Cortex of kidney (tissue), 1 donor: ENCODE measurements at places on chromosomes 2 and 18.

- DNase-seq, result no peak
Measured at GRCh38 chr2:43838560-43839267, at the start of the genes ABCG5 and ABCG8. Gene ABCG5, minus strand, starts transcription at chr2:43838839. Its CDS starts 160 bp downstream, at chr2:43838679. Gene ABCG8, plus strand, starts transcription at chr2:43838971. Its CDS starts 83 bp downstream, at chr2:43839054.

DNA sequence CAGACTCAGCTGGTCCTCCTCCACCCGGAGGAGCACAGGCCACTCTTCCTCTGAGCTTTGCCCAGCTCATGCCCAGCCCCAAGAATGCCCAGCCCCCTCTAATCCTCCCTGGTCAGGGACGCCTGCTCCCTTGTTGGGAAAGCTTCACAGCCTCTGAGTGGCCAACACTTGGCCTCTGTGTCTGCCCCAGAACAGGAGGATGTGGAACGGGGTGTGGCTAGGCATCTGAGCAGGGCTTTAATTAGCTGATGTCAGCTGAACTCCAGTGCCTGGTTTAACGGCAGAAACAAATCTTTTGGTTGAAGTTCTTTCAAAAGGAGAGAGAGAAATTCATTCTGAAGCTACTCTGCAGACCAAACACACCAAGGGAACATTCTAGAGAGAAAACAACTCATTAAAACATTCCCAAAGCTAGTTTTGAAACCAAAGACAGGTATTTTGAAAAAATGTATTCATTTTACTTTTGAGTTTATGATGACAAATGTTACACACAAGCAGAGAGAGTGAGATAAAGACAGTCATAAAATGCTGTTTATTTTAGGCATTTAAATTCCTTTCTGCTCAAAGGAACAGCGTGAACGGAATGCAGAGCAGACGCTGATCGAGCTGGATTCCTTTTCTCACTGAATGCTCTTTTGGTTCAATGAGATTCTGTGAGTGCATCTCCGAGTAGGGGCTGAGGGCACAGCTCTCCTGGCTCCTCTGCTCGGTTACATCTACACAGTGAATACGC, 63.8 kb downstream of the RTP5 start:
- DNase-seq, result no peak

DNA sequence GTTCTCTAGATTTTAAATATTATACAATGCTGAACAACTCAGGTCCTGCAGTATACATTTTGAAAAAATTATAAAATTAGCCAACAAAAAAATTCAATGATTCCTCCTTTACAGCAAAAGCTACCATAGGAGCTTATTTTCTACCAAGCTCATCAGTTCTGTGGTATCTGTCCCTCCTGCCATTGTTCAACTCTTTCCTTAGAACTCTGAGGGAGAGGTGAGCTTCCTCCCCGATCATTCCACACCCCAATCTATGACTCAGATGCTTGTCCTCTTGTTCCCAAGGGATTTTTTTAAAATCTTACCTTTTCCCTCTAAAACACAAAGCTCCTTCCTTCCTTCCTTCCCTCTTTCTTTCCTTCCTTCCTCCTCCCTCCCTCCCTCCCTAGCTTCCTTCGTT, 13.5 kb downstream of the DPP4 start:
- DNase-seq, result no peak

DNA sequence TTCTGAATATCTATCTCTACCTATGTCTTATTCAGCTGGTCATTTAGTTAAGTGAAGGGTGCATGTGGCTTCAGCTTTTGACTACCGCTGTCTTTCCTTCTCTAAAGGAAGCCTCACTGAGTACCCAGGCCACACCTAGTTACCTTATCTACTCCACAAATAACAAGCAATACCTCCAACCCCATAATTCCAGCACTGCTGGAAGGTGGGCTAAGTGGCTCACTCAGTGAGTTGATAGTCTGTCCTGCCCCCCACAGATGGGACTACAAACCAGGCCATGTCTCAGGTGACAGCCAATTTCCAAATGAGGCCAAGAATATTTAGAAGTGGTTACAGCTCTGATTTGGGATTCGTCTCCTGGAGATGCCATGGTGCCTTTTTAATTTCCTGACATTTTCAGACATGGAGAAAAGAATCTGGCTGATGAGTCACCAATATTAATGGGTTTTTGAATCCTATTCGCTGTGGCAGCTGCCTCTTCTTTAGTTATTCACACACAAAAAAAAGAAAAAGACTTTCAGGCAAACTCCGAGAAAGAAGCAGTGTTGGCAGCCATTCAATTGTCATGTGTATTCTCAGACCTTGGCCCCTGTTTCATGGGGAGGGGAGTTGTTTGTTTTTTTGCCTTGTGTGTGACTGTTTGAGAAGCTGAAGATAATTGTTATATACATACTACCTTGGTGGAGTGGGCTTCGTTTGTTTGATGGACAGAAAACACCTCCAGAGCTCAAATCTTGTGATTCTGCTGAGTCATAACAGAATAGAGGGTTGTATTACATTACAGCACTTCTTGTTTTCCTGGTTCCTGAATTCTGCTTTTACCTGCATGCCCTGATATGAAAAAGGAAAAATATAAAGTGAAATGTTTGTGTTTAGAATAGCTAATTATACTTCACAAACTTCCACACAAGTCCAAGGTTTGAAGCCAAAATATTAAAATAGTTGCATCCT, 64.2 kb downstream of the SCG2 start:
- DNase-seq, result no peak

DNA sequence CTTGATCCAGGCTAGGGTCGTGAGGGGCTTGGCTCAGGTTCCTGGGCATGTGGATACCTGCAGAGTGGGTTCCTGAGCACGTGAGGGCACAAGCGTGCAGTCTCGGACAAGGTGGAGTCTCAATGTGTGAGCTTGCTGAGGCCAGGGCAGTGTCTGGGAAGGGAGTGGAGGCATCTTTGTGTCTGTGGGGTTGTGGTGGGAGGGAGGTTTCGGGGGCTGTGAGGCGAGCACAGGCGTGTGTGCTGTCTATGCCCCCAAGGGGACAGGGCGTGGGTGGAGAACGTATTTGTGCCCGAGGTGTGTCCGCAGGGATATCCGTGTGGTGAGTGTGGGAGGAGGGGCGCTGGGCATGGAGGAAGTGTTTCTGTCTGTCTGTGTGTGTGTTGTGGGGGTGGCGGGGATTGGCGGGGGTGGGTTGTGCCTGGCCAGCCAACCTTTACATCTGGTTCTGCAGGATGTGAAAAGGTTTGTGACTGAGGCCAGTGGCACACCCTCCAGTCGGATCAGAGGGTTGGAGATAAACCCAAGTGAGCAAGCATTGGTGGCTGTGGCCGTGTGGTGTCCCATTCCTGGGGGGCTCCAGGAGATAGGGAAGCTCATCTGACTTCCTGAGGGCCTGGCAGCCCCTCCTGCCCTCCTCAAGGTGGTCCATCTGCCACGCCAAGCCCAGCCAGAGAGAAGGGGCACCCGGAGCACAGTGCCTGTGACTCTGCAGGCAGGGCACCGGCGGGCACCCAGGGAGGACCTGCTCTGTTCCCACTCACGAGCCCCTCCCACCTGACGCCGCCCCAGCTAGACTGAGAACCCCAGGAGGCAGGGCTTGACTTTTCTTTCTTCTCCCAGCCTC, 57.1 kb downstream of the ZFP36L2 start:
- no peak for DNase-seq

GRCh38 chr18:58264840-58265239, 220.8 kb downstream of the NEDD4L start:
- DNase-seq, result no peak

DNA sequence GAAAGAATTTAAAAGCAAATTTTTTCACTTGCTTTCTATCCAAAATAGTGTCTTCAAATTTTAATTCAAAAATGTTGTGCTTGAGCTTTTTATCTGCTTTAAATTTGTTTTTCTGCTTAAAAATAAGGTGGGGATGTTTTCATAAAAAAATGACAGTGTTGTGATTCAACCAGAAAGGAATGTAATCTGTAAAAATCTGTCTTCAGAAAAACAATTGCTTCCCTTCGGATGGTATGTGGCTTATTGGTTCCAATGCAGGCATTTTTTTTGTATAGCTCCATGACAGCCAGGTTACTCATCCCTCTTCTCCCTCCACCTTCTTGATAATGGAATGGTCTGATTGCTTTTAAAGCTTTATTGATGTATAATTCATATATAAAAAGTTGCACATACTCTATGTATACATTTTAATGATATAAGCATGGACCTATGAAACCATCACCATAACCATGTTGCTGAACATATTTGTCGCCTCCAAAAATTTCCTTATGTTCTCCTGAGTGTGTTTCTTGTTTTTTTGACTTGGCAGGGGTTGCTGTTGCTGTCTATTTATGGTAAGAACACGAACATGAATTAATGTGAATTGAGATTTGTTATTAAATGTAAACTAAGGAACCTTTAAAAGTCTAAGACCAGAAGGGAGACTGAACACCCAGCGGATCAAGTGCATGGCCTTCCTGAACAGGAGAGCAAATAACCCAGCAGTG, 363.7 kb upstream of the SPHKAP start:
- DNase-seq, result no peak

- DNase-seq, result no peak
Measured at GRCh38 chr18:71798986-71799673, 745.0 kb downstream of the CBLN2 start.

- no peak for DNase-seq
Measured at GRCh38 chr2:237191714-237192081, 106.0 kb downstream of the COPS8 start.

- DNase-seq, result no peak
Measured at GRCh38 chr2:239146741-239147181, 254.1 kb downstream of the HDAC4 start.

DNA sequence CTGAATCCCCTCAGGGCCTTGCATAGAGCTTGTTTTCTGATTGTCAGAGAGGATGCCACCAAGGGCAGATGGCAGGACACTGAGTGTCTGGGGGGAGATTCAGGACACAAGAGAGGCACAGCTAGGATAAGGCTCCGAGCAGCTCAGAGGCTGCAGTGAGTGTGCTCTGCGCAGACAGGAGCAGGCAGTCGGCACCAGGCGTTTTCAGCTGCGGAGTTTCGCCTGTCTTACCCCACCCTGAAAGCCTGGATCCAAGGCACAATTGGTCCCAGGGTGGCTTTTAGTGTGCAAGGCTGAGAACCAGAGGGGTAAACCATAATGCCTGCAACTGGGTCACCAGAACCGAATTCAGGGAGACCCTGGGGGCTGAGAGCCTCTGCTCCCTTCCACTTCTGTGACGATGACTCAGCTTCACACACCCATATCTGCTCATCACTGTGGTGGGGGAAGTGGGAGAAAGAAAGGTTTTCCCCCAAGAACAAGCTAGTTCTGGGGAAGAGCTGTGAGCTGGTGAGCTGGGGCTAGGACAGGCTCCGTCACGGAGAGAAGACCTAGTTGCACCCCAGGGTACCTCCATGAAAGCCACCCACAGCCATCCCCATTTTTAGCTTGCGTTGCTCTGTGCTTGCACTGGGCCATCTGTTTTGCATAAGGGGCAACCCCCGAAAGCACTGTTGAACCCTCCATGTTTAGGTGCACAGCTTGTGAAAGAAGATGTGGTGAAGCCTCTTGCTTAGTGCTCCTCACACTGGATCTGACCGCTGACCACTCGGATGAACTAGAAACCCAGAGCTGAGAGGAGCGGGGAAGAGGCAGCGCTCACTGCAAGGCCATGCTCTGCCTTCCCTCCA, 173.7 kb downstream of the CELF4 start:
- DNase-seq, result no peak

- DNase-seq, result no peak
Measured at GRCh38 chr18:74468547-74469061, 11.5 kb upstream of the DIPK1C start.

DNA sequence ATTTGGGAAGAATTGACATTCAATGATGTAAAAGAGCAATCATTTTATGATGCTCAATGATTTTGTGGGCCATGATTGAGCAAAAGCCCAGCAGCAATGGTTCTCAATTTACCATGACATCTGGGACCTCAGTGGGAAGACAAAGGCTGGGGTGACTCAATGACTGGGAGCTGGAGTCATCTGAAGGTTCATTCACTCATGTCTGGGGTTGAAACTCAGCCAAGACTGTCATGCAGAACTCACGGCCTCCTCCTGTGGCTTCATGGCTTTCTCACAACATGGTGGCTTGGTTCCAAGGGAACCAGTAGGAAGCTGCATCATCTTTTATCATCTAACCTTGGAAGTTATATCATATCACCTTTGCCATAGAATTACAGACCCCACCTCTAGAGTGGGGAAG, 45.1 kb upstream of the CD226 start:
- no peak for DNase-seq

DNA sequence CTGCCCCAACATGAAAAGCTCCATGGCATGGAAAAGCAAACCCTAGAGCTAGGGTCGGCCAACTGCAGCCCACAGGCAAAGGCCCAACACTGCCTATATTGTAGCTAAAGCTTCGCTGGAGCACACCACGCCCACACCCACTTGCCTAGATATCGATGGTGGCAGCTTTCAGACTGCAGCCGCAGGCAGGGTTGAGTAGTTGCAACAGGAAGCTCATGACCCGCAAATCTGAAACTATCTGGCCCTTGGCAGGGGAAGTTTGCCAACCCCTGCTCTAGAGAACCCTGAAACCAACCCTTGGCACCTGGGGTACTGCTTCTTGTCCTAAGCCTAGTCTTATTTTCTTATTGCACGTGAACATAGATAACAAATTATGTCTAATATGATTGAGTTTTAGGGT, 250.0 kb downstream of the SOX11 start:
- DNase-seq, result no peak

DNA sequence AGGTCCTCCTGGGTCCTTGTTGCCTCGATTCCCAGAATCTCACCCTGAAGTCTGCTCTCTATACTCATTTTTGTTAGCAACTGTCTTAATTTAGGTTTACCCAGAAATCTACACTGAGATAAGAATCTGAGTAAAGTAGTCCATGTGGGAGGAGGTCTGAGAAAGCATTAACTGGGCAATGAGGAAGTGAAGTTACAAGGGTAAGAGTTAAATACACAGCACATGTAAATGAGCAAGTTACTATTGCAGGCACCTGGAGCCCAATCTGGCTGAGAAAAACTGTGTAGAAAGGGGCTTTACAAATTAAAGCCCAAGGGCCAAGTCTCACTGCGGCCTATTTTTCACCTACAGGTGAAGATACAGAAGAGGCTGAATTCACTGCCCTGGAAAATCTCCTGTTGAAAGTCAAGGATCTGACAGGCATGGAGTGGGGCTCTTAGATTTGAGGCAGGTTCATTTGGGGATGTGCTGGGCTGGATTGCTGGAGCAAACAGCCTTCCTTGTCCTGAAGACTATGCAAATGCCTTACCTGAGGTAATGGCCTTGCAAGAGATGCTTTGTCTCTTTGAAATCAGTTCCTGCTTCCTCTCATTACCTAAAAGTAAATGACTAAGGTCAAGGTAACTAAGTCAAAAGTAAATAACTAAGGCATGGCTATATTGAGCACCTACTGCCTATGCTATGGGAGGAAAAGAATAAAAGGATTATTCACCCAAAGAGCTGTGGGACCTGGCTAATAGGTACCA, 84.4 kb upstream of the DYNAP start:
- DNase-seq, result no peak

- DNase-seq, result no peak
Measured at GRCh38 chr2:110677080-110677479, 783 bp downstream of the BUB1 start.

GRCh38 chr2:25251422-25252273, 83.3 kb upstream of the POMC start:
- DNase-seq, result no peak

GRCh38 chr18:70329071-70329470, 40.2 kb downstream of the SOCS6 start:
- no peak for DNase-seq

DNA sequence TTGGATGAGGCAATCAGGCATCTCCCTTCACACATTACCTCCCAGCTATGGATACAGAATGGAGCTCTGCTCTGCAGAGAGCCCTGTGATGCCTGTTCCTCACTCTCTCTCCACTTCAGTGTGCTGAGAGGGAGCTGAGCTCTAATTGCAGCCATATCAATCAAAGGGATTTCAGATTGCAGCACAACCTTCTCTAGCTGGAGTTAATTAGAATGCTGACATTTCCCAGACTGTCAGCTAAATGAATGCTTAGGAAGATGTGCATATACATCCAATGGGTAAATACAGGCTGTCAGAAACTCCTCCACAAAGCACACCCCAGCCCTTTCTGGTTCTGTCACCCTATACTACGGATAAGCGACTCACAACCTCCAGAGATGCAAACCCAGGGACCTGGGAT, 402.6 kb downstream of the EIPR1 start:
- no peak for DNase-seq
